NCI-H524 treated with DMSO at 0.1 percent for 48 hours (cell line): ENCODE measurements at places on chromosomes 6 and 20.
A peak's percentile ranks its signal among the peaks of the same experiment; 100 is the strongest.

DNA sequence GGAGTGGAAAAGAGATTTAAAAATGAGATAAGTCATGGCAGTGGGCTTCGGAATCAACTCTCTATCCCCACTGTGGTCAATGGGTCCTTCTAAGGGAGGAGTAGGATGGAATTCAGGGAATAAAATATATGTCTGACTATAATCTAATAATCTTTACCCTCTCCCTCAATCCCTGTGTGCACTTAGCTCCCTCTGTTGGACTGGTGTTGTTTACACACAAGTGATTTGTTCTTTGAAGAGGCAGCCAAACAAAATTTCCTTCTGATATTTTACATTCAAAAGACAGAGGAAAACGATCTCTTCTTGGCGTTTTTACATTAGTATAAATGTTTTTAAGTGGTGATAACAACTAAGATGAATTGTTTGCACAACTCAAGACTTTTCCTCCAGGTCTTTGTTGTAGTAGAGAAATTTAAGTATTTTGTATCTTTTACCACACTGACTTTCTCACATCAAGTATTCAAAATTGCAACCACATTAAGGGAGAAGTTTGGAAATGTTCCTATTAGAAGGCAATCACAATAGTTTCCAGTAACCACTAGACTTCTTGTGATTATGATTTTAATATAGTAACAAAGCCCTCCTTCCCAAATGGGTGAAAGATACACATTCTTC is 317.8 kb downstream of the CENPW start:
- DNase-seq: peak; percentile 19

DNA sequence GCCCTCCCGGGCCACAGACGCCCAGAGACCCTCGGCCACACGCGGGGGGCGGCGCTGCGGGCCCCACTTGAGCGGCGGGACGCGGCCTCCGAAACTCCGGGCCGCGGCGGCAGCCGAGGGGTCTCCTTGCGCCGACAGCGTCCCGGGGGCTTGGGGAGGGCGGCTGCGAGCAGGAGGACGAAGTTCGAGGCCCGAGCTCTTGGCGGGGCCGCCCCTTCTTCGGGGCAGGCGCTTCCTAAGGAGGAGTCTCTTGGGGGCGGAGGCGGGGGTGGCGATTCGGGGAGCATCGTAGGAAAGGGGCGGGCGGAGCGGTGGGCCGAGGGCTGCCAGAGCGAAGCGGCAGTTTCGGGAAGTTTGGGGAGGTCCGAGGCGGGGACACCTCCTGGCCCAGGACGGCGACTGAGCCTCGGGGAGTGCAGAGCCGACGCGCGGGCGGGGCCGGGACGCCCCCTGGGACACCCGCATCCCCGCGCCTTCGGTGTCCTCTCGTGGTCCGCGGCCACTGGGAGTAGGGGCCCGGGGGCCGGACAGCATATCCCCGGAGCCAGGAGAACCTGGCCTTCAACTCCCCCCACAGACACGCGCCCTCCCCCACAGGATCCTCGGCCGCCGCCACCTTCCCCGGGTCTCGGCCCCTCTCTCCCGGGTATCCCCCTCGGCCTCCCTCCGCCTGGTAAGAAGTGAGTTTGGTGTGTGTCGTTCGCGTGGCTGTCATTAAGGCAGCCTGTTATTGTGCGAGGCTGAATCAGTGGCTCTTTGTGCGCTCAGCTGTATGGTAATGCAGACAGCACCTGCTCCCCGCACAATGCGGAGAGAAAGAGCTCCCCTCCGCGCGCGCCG is 613 bp upstream of the DLL1 start:
- no peak for DNase-seq

- no peak for DNase-seq
Measured at GRCh38 chr6:157557559-157557958, 176.6 kb downstream of the ZDHHC14 start.

DNA sequence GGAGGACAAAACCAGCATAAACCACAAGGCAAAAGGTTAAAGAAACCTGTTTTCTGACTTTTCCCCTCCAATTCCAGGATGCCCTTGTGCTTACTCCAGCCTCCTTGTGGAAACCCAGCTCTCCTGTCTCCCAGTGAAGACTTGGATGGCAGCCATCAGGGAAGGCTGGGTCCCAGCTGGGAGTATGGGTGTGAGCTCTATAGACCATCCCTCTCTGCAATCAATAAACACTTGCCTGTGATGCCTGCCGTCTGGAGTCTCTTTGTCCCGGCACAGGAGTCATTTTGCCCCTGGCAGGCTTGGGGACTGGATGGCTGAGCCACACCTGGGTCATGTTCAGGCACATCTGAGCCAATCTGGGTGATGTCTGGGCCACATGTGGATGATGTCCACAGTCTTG is 26.6 kb downstream of the BPIFB1 start:
- DNase-seq: no peak

DNA sequence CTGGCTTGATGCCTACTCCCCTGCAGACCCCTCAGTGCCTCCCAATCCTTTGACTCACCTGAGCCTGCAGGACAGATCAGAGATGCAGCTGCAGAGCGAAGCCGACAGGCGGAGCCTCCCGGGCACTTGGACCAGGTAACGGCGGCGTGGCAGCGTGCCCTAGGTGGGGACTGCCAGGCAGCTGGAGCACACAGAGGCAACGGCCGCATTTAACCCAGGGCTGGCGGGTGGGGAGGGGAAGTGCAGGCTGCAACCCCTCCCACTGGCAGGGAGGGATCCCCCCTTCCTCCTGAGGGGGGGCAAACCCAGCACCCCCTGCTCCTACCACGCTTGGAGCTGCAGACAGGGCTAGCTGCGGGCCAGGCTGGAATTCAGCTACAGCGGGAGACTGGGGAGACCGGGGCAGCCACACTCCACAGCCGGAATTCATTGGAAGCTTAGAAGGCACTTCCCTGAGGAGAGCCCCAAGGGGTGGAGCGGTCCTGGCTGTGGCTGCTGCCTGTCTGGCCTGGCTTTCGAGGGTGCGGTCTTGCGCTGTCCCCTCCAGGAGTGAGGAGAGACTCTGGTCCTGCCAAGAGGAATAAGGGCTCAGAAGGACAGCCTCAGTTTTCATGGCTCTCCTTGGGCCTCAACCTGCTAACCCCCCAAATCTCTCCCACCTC is at the start of gene MATN4:
MATN4 (minus strand) TSS at position 183 of the 662 bp plus-strand sequence. CDS start 2,717 bp downstream, outside the sequence.
- no peak for DNase-seq

DNA sequence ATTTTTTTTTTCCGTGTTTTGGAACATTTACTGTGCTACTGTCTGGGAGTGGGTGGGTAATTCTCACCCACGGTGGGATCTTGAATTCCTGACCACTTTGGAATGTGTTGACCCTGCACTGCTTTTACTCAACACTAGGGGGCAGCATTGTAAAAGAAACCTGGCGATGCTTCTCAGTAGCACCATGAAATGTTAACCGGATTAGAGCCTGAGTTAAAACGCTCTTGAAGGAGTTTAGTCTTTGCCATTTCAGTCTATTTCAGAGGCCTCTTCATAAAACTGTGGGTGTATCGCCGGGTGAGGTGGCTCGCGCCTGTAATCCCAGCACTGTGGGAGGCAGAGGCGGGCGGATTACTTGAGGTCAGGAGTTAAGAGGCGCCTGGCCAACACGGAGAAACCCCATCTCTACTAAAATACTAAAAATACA is 114.4 kb upstream of the PRND start:
- DNase-seq: peak; percentile 33

GRCh38 chr20:51434580-51435247 is 107.8 kb downstream of the NFATC2 start:
- no peak for DNase-seq

DNA sequence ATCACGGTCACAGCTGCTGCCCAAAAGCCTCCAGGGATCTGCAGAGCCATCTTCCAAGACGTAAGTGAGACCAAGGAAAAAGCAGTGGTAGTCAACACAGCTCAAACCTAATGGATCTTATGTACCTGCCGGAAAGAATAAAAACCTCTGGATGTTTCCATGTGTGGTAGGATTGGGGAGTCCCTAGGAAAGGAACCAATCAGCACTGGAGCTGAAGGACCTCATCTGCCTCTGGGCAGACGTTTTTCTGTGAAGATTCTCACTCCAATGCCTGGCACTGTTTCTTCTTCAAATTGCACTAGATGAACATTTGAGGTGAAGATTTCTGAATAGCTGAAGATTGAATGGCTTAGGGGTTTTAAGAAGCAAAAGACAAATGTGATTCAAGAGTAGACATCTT is at the start of gene HLA-DQB2:
HLA-DQB2 (minus strand) TSS at position 112 of the 400 bp plus-strand sequence; CDS start at position 50, 62 bp downstream.
- no peak for DNase-seq

- DNase-seq: no peak
Measured at GRCh38 chr20:3382836-3383235, 24.6 kb downstream of the DNAAF9 start.

- DNase-seq: no peak
Measured at GRCh38 chr6:147805155-147805554, 296.7 kb downstream of the SAMD5 start.

- DNase-seq: no peak
Measured at GRCh38 chr6:53058388-53059195, 6.6 kb upstream of the FBXO9 start.

DNA sequence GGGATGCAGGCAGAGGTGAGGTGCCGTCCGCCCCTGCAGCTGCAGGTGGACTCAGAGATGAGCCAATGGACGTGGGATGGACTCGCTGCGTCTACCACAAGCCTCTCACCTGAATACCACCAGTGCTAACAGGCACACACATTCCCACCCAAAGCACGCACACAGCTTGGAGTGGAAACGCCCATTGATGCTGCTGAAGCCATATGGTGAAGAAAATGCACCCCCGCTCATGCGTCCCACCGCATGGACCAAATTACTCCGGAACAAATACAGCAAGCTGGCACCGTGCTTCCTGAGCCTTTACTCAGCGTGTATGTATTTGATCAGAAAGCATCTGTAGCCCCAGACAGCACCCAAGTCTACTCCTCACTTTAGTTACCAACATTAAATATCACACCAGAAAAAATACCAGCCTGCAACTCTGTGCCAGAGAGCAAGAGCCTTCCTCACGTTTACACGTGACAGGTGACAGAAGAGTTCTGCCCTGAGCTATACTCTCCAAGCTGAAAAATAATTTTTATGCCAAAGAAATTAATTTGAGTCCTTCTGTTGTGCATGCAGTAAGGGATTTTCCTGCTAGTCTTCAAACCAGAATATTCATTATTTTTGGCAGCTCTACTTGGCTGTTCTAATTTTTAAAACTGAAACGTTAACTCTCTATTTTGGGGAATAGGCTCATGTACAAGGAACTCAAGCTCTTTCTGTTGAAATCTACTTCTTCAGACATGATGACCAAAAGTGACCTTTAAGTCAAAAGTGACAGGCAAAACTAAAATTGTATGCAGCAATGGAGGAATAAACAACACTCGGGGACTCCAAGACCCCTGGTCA is 58.2 kb upstream of the SYNDIG1 start:
- no peak for DNase-seq

DNA sequence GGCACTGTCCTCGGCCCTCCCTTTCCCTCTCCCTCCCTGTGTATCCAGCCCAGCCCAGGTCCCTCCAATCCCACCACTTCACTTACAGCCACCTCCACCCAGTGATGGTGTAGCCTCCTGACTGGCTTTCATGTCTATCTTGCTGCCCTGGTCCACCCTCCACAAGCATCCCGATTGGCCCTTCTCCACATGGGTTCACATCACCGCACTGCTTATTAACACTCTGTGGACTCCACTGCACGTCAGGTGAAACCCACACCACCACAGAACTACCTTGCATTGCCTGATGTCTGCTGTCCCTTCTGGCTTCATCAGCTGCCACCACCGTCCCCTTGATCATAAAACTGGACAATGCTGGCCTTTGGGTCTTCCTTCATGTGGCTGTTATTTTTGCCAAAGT is 220.4 kb upstream of the ARID1B start:
- no peak for DNase-seq

DNA sequence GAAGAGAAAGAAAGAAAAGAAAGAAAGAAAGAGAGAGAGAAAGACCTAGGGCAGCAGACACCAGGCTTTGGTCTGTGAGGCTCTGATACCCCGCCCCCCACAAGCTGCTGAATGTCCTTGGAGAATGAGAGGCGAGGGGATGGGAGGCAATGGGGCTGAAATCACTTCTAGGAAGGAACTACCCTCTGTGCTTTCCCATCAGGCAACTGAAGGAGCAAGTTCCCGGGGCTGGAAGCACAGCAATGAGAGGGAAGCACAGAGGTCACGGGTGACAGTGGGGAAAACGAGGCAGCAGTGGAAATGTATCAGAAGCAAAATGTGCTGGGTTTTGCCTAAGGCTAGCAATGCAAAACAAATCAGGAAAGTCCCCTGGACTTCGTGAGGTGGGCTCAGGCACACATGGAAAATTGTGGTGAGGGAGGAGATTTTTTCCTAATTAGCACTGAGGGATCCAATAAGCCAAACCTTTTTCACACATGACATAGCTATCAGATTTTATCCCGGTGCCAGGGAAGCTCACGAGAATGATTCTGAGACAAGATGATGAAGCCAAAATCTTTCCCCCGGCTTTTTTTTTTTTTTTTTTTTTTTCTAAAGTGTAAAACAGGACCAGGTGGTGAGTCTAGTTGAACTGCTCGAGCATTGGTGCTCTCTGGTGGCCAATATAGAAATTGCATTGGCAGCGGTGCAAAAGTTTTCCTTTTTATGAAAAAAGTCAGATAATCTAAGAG is 16.8 kb upstream of the ARFGEF2 start:
- peak; percentile 24 for DNase-seq

DNA sequence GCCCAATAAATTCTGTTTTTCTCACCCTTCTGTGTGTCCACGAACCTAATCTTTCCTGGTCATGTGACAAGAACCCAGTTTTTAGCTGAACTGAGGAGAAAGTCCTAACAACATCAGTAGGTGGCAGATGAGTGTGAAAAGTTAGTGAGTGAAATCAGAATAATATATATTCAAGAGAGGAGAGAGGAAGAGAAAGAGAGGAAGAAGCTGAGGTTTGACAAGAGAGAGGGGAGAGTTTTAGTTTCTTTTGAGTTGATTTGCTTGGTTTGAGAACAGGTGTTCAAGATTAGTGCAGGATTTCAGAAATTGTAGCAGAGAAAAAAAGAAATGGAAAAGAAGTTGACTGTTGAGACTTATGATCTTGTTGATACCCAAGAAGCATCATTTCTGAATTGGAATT is 930.5 kb upstream of the FLRT3 start:
- DNase-seq: no peak

GRCh38 chr20:20711413-20711812 is 1.0 kb downstream of the RALGAPA2 start:
- no peak for DNase-seq

DNA sequence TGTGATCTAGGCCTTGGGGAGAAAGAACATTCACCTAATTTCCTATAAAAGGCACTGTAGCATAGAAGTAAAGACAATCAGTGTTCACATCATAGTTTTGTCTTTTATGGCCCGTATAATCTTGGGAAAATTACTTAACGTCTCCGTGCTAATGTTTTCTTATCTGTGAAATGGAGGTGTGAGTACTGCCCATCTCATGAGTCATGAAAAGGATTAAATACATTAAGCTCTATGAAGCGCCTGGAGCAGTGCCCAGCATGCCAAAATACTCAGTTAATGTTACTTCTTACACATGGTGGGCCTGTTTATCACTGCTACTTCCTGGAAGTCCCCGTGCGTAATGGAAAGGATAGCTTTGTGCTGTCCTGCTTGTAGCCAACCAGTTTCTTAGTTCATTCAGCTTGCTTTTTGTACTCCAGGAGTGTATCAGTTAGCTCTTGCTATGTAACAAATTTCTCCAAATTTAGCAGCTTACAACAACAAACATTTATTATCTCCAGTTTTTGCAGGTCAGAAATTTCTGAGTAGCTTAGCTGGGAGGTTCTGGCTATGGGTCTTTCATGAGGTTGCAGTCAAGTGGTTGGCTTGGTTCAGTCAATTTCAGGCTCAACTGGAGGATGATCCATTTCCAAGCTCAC is 103.6 kb upstream of the BMP2 start:
- DNase-seq: no peak
